NCI-H1694 treated with DMSO at 0.1 percent for 48 hours (cell line): ENCODE measurements at places on chromosomes 16 and 17.

GRCh38 chr16:65195998-65196397, 74.1 kb upstream of the CDH11 start:
- no peak for DNase-seq

GRCh38 chr17:35089586-35090296, 26.2 kb upstream of the RFFL start:
- no peak for DNase-seq

DNA sequence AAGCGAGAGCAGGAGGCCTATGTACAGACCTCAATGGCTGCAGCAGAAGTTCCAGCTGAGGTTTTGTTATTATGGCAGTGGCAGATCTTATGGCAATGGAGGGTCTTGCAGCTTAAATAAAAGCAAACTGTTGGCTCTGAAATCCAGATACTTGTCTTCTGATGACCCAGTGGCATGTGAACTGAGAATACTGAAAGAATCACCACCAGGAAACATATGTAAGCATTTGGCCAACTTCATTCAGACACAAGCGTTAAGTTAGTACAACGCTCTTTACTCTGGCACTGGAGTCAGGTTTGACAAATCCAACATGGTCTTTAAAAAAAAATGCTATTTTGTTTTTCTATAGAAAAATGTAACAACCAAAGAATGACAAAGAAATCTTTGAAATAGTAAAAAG, 70.5 kb downstream of the CFDP1 start:
- no peak for DNase-seq

- DNase-seq = peak; percentile 30
Observed at GRCh38 chr17:31558748-31559583, 167.5 kb downstream of the RAB11FIP4 start.

DNA sequence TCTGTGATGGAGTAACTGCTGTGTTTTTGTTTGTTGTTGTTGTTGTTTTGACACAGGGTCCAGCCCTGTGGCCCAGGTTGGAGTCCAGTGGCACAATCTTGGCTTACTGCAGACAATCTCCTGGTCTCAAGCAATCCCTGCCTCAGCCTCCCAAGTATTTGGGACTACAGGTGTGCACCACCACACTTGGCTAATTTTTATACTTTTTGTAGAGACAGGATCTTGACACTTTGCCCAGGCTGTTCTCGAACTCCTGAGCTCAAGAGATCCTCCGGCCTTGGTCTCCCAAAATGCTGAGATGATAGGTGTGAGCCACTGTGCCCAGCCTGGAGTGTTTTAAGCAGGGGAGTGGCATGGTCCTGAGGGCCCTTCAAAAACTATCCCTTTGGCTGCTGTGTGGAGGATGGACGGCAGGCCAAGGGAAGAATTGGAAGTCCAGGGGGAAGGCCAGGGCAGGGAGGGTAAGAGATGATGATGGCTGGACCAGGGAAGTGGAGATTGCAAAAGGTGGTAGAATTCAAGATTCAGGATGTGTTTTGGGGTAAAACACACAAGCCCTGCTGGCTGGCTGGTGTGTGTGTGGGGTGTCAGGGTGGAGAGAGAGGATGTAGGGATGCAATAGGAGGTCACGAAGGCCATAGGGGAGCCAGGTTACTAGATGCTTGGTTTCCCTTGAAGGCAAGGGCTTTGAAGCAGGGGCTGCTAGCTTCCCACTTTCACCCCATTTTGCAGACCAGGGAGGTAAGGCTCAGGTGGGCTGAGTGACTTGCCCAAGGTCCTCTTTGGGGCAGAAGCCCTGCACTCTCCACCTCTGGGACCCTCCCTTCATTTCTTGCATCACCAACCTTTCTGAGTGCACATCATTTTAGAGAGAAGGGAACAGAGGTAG, 18.8 kb upstream of the PLLP start:
- DNase-seq = no peak

DNA sequence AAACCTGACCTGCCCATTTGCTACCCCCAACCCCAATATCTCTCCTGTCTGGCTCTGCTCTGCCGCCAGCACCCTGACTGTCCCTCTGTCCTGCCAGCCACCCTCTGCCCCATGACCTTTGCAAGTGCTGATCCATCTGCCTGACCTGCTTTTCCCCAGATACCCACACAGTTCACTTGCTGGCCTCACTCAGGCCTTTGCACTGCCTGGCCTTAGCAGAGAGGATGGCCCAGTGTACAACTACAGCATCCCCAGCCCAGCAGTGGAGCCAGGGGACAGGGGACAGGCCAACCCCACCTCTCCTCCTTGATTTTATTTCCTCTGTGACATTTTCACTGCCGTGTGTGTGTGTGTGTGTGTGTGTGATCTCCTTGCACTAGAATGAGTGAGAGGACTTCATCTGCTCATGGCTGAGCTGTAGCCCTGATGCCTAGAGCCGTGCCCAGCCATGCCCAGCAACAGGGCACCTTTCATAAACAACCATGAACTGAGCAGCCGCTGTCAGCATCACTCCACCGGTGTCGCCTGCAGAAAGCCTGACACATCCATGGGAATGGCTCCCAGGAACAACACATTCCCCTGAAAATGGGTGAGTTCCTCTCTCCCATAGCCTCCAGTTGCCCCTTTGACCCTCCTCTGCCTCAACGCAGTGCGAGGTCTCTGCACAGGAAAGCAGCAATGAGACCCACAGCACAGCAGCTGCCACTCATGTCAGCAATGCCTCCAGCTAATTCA, 36.0 kb upstream of the RBFOX3 start:
- peak; percentile 16 for DNase-seq

- DNase-seq = no peak
Observed at GRCh38 chr17:72420775-72421127, 299.9 kb downstream of the SOX9 start.

DNA sequence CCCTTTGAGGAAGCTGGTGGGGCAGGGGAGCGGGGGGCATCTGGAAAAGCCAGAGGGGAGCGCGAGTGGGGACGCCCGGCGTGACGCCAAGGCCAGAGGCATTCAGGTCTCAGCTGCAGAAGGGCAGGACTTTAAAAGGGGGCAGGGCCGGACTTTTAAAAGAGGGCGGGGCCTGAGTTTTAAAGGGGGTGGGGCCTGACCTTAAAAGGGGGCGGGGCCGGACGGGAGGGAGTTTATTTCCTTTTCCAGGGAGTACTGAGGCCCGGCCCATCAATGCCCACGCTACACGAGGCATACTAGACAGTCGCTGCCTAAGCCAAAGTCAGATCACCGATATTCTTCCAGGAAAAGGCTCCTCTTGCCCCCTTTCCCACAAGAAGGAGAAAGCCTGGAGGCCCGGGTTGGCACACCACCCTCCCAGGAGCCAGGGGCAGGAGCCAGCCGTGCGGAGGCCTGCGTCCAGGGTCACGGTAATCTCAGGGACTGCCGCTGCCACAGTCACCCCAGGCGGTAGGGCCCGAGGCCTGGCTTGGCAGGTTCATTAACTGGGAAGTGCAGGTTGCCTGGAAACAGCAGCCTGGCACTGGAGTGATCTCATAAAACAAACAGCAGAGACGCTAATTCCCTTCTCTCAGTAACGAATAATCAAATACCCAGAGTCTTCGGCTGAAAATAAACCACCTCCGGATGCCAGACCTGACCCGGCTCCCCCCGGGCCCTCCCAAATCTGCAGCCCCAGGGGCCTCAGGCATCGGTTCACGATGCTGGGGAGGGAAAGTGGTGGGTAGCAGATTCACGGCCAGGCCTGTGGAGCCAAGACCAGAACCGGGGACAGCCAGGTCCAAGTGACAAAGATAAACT, 90.7 kb downstream of the TIMM22 start:
- peak; percentile 80 for DNase-seq

DNA sequence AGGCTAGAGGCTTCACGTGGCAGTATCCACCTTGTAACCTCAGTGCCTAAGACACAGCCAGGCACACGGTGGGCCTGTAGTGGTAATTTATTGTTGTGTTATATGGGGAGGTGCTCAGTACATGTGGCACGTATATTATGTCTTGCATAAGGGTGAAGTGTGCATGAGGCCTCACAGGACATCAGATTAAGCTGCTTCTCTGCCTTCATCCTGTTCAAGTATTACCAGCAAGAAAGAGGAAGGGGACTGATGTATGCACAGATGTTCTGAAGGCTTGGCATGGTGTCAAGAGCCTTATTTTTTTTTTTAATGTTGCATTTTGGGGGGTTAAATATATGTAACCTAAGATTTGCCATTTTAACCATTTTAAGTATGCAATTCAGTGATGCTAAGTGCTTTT, 71.6 kb downstream of the ABCC1 start:
- DNase-seq = no peak

GRCh38 chr17:82327289-82327688, 6.3 kb downstream of the SECTM1 start:
- no peak for DNase-seq

DNA sequence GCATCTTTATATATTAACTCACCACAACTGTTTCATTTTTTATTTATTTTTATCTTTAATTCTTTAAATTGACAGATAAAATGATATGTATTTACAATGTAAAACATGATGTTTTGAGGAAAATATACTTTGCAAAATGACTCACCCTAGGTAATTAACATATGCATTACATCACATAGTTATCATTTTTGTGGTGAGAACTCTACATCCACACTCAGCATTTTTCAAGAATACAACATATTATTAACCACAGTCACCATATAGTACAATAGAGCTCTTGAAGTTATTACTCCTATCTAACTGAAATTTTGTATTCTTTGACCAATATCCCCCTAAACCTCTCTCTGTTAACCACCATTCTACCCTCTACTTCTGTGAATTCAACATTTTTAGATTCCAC, 194.7 kb upstream of the KIF2B start:
- no peak for DNase-seq

DNA sequence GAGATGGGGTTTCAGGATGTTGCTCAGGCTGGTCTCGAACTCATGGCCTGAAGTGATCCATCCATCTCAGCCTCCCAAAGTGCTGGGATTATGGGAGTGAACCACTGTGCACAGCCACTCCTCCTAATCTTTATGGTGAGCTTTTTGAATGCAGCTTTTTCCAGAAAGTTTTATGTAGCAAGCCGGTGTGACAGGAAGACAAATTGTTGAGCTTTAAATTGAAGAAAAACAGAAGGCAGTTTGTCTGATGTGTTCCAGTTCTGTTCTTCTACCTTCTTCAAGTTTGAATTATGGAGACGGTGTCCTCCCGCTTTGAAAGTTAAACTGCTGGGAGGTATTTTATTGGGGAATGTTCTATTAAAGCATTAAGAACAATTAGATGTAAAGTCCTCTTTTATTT, 177.1 kb downstream of the SNX29 start:
- no peak for DNase-seq

DNA sequence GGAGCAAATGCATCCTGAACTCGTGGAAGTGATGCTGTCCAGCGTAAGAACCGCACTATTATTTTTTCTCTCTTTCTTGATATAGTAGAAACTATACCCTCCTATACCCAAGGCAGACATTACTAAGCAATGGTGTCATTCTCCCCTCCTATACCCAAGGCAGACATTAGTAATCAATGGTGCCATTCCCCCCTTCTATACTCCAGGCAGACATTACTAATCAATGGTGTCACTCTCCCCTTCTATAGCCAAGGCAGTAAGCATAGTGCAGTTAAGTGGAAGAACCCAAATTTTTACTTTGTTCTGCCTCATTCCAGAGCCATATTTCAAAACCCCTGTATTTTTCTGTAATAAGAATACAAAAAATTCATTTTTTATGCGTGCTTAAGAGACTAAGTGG, 506.2 kb upstream of the EEF2KMT start:
- no peak for DNase-seq

DNA sequence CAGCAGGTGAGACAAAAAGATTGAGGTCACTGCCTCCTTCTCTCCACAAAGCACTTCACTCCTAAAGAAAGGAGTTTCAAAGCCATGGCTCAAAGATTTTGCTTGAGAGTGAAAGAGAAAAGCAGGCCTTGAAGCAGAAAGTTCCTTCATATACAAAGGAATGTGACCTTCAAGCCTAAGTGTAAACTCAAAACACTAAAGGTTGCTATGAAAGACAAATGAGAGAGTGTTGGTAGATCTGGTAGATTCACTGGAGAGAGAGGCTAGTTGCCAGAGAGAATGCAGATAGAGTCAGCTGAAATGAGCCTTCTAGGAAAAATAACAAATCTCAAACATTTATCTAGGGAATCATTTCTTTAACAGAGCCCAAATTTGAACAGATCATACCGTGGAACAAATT, 305.2 kb downstream of the CDH8 start:
- no peak for DNase-seq

DNA sequence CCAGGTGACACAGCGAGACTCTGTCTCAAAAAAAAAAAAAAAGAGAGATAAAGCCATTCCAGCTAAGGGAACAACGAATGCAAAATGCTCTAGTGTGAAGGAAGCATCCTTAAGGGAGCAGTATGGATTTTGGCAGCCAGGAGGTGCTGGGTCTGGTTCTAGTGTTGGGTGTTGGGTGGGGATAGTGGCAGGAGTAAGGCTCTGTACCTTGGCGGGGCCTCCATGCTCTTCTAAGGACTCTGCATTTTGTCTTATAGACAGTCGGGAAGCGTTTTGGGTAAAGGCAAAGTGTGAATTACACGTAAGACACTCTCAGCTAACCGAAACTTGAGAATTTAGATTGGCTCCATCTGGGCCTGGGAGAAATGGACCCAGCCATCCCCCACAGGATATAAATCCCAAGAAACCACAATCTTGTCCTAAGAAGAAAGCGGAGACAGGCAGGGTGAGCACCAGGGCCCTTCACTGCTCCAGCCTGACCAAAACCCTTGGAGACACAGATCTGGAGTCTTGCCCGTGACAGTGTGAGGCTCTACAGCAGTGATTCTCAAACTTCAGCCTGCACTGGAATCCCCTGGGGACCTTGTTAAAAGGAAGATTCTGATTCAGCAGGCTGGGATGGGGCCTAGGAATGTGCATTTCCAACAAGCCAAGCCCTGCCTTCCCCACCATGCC, 33.1 kb upstream of the PHB1 start:
- DNase-seq = no peak

DNA sequence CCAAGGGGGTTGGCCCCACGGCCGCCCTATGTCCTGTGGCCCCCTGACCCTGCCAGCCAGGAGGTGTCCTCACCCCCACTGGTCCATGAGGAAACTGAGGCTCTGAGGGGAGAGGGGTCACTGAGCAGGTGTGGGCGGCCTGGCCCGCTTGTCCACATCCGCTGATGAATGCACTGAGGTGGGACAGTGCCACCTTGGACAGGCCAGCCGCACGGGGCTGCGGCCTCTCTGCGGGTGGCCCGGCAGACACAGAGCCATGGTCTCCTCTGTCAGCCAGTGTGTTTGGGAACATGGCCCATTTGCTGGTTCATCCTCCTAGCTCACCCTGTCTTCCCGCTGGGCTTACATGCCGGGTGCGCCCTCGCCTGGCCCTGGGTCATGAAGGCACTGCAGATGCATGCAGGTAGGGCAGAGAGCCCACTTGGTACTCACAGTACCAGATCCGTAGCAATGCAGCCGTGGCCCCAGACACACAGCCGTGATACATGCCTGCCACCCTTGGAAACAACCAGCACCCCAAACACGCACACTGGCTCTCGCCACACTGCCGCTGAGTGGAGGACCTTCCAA, 93.9 kb downstream of the ENGASE start:
- DNase-seq = no peak

GRCh38 chr17:81395600-81396277, 482 bp downstream of the BAHCC1 start:
- DNase-seq = peak; percentile 69

GRCh38 chr16:88428156-88428555, 24.9 kb upstream of the ZFPM1 start:
- DNase-seq = no peak
